ENCODE measurements at places on chromosomes 7 and 10. TPM values are rescaled to one million over a fixed set of nuclear protein-coding genes. Genes with fewer than 3 reads are reported as not detected.

Gene HOXA1
- total RNA-seq = 0.42 TPM

Gene ZCWPW1
- total RNA-seq = 7.9 TPM

Gene IKZF1
- total RNA-seq = 0.67 TPM

Gene CDK13
- total RNA-seq = 42.7 TPM

Gene NPC1L1
- 0.21 TPM for total RNA-seq

DNA sequence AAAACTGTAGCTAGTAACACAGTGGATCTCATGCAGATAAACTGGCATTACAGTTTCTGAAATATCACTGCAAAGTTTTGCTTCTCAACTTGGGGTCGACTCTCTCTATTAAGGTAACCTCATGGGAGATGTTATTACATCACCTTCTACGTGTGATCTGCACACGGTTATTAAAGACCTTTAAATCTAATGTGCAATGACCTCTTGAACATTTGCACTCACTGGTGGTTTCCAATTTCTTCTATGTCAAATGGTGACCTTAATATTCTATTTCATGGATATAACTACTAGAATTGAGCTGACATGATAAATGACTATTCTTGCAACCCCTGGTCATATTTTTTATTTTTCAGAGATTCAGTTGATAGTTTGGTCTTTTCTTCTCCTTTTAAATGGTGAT lies 191.3 kb downstream of the PPP1R3A start:
- no peaks in the 10 kb centered on the region for H3K27me3 ChIP-seq
- no peak overlapping the region for H3K4me3 ChIP-seq
- no peaks in the 10 kb centered on the region for H3K36me3 ChIP-seq
- H3K4me1 ChIP-seq = no peaks in the 10 kb centered on the region
- no peak overlapping the region for H3K27ac ChIP-seq

DNA sequence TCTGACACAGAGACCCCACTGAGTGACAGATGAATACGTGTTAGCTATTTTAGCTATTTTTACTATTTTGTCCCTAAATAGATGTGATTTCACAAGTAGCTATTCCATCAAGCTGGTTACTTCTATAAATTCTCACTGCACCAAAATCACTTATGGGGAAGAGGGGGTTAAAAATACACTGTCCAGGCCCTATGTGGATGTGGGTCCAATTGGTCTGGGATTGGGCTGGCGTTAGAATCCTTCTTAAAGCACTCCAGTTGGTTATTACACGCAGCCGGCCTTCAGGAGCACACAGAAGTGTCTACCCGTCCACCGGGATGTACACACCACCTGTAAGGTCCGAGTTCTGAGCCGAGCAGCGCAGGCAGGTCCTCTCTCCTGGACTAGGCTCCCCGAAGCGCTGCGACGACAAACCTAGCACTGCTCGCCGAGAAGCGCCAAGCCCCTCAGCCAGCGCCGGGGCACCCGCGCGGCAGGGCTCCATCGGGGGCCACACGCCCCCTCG lies 222.3 kb upstream of the MKLN1 start:
- DNase-seq = peak; percentile 68
- H3K4me3 ChIP-seq = peak overlapping the region; percentile 85
- peaks cover 51% of the 10 kb centered on the region for H3K27me3 ChIP-seq
- peak overlapping the region; percentile 18 for H3K27ac ChIP-seq
- no peaks in the 10 kb centered on the region for H3K36me3 ChIP-seq

GRCh38 chr7:157037028-157037427 lies 26.6 kb upstream of the MNX1 start:
- H3K27ac ChIP-seq = no peak overlapping the region
- no peaks in the 10 kb centered on the region for H3K36me3 ChIP-seq
- peaks cover 18% of the 10 kb centered on the region for H3K27me3 ChIP-seq
- H3K4me3 ChIP-seq = no peak overlapping the region
- no peak for DNase-seq
- H3K4me1 ChIP-seq = no peaks in the 10 kb centered on the region

GRCh38 chr10:43055991-43056567 lies 20.8 kb upstream of the RET start:
- H3K36me3 ChIP-seq = no peaks in the 10 kb centered on the region
- H3K27me3 ChIP-seq = no peaks in the 10 kb centered on the region
- no peak overlapping the region for H3K27ac ChIP-seq
- no peaks in the 10 kb centered on the region for H3K4me1 ChIP-seq
- H3K4me3 ChIP-seq = no peak overlapping the region

DNA sequence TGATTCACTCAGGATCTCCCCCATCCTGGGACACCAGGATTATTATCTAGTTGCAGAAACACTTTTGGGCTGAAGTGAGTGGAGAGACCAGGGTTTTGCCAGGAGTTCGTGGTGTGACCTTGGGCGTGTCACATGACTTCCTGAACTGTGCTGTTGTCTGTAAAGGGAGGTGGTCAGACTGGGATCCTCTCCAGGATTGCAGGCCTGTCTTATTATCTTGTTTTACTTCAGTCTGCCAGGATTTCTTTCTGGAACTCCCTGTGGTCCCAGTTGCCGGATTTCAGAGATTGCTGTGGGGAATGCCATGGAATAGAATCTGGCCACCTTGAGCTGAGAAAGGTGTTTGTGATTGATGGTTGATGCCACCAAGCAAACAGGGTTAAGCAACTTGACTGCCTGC lies 35.8 kb downstream of the CRCP start:
- H3K36me3 ChIP-seq = peaks cover 7% of the 10 kb centered on the region
- peaks cover 17% of the 10 kb centered on the region for H3K4me1 ChIP-seq
- H3K27me3 ChIP-seq = no peaks in the 10 kb centered on the region
- no peak overlapping the region for H3K27ac ChIP-seq
